HFFc6 (cell line): ENCODE measurements at places on chromosomes 1 and 21. TPM values are rescaled to one million over a fixed set of nuclear protein-coding genes. Genes with fewer than 3 reads are reported as not detected.
A peak's percentile ranks its signal among the peaks of the same experiment; 100 is the strongest.

The KRTAP7-1 gene
- total RNA-seq: not detected in 3 replicates

GRCh38 chr1:190940951-190941350, 463.3 kb upstream of the BRINP3 start:
- DNase-seq: no peak

- DNase-seq: no peak
Observed at GRCh38 chr1:4796161-4797015, 142.0 kb downstream of the AJAP1 start.

- DNase-seq: peak; percentile 43
Observed at GRCh38 chr21:42145569-42146272, 73.2 kb upstream of the ABCG1 start.

DNA sequence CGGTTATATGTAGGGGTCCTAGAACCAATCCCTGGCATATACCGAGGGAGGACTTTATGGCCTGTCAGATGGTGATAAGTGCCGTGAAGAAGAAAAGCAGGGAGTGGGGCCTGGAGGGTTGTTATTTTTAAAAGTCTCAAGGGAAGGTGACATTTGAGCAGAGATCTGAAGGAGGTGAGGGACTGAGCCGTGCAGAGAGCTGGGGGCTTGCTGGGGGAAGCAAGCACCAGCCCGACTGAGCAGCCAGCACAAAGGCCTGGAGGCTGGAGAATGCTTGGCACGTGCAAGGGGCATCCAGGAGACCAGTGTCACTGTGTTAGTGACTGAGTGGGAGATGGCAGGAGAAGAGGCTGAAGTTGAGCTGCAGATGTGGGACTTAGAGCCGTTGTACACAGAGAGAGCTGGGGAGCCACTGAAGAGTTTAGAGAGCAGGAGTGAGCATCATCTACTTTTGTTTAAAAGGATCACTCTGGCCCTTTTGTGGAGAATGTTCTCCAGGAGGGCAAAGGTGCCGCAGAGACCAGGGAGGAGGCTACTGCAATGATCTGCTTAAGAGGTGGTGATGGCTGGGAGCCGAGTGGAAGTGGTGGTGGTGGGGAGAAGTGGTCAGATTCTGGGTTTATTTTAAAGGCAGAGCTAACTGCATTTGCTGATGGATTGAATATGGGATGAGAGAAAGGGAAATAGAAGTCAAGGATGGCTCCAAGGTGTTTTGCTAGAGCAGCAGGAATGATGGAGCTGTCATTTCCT, 31.2 kb downstream of the PTPRU start:
- DNase-seq: no peak

- DNase-seq: no peak
Observed at GRCh38 chr1:167093846-167094516, at the start of gene STYXL2. Gene STYXL2, plus strand, starts transcription at chr1:167094075. Its CDS starts 775 bp downstream, at chr1:167094850.

DNA sequence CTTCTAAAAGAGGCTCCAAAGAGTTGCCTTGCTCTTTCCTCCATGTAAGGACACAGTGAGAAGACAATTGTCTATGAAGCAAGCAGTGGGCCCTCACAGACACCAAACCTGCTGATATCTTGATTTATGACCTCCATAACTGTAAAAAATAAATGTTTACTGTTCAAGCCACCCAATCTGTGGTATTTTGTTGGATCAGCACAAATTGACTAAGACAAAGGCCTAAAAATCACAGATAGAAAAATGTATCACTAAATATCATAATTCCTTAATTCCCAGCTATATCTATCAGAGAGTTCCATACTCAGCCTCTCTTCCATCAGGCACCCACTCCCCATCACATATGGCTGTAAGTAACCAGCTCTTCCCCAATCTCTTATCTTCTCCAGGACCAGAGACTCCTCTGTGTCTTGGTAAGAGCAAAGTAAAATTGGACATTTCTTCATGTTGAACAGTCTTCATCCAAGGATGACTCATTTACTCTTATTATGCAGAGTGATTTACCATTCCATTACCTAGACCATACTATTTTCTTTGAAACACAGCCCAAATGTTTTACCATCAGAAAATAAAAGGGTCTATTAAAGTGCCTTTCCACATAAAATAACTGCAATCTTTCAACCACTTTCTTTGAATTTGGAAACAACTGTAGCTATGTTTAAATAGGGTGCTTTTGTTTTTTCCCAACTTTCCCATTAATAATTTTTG, 503.6 kb downstream of the MRPL39 start:
- peak; percentile 9 for DNase-seq

The PPFIA4 gene
- total RNA-seq: 0.41 to 1.1 TPM (median 1.0 TPM) in 3 replicates

The HFM1 gene
- not detected in 3 replicates for total RNA-seq

GRCh38 chr1:243746751-243747150, 103.3 kb downstream of the AKT3 start:
- DNase-seq: no peak
